ENCODE measurements at places on chromosomes 16 and 17.

GRCh38 chr17:7885367-7886226 is 3.0 kb upstream of the CHD3 start:
- DNase-seq, result peak; percentile 14

DNA sequence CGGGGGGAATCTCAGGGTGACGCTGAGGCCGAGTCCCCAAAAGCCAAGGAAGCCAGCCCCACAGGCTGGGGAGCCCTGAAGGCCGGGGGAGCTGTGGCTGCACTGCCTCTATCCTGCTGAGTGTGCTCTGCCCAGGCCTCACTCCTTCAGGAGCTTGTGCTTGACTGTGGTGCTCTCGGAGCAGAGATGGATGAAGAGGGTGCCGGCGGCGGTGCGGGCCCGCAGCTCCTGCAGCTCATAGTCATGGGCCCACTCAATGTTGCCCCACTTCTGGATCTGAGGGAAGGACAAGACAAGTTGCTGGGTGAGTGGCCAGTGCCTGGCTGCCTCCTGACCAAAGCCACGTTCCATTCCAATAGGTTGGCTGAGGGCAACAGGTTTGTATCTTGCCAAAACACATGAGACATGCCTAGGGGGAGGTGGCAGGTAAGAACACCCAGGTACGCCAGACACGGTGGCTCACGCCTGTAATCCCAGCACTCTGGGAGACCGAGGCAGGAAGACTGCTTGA is 20.5 kb downstream of the ATPAF2 start:
- no peak for DNase-seq

GRCh38 chr16:56145369-56145768 is 45.9 kb upstream of the GNAO1 start:
- no peak for DNase-seq

DNA sequence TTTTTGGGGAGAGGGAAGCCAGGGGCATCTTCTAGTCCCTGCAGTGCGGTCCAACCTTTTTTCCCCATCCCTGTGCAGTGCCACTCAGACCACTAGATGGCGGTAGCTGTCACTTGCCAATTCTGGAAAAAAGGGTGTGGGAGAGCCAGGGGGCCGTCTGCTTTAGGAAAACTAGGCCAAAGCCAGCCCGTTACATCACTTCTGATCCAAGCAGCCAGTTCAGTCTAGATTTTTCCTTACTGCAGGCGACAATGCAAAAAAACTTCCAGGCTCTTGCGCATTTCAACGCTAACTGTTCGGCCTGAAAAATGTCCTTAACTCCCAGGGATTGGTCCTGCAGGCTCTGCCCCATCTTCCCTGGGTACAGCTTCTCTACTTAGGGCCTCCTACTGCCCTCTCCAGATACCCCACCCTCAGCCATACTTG is 69.2 kb upstream of the CES5A start:
- peak; percentile 55 for DNase-seq

- no peak for DNase-seq
These were observed 125.5 kb upstream of the CACNG3 start for GRCh38 chr16:24130494-24131085.

- peak; percentile 97 for DNase-seq
These were observed 4.5 kb downstream of the ABCC3 start for GRCh38 chr17:50638966-50639713.

DNA sequence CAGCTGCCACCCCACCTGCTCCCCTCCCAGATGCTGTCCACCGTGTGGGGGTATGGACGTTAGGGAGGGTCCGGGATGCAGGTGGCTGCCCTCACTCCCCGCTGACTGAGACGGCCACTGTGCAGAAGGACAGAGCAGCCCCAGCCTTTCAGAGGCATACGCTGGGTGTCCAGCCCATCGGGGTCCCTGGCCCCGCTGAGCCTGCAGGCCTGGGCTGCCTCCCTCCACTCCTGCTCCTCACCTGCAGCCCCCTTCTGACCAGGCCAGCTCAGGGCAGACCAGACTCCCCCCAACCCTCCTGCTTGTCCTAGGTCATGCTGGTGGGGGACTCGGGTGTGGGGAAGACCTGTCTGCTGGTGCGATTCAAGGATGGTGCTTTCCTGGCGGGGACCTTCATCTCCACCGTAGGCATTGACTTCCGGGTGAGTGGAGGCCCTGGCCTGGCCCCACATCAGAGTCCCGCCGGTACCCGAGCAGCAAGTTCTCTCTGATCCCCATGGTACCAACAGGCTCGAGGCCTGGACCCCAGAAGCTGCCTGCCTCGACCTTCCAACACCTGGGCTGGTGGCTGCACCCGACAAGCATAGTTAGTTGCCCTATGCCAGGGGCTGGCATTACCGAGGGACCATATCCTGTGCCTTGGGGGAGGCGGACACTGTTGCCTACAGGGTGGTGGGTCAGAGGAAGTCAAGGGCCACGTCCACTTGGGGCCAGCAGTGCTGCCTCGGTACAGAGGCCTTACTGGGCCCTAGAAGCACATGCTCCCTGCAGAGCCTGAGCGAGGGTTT is 1.4 kb downstream of the RAB26 start:
- no peak for DNase-seq

DNA sequence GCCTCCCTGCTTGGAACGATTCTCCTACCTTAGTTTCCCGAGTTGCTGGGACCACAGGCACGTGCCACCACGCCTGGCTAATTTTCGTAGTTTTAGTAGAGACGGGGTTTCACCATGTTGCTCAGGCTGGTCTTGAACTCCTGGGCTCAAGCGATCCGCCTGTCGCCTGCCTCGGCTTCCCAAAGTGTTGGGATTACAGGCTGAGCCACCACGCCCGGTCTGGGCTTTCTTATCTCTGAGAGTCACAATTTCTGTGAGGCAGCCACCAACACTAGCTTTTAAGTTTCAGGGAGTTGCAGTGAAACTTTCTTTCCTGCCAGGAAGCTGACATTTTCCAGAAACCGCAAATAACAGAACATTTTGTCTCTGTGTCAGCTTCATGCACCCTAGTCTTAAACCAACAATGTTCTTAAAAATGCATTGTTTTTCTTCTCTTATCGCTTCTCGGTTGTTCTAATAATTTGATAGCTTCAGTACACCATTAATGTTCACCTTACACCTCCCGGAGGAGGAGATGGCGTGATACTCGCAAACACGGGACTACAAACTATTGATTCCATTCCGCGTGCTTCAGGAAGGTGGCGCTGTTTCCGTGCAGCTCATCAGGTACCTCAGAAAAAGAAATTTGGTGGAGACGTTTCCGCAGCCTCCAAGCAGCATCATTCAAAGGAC is 7.4 kb upstream of the DHRS7B start:
- peak; percentile 61 for DNase-seq

DNA sequence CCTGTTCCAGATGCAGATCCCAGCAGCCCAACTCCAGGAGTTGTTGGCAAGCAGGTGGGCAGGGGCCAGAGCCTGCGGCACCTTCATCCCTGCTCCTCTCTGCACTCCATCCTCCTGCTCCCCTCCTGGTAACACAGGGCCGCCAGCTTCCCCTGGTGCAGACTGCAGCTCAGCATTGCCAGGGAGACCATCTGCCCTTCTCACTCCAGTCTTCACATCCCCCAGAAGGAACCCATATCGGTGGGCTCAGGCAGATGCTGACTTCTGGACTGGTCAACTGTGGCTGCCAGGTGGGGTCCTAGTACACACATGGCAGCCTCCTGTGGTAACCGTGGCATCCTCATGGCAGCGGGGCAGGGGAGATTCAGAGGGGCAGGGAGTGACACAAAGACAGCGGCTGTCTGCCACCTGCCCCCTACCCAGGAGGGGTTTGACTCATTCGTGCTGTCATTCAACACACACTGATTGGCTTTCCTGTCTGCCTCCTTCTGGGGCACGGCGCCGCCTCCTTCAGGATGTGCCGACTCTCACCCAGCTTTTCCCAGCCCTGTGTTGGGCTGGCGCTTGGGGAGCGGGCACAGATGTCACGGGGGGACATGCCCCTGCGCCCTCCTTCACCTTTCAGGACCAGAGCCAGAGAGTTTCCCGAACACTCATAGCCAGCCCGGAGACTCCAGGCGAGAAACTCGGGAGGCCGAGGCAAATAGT is 120.9 kb downstream of the CMIP start:
- no peak for DNase-seq

- DNase-seq, result no peak
These were observed 4.7 kb upstream of the GPRC5C start for GRCh38 chr17:74427048-74427762.

DNA sequence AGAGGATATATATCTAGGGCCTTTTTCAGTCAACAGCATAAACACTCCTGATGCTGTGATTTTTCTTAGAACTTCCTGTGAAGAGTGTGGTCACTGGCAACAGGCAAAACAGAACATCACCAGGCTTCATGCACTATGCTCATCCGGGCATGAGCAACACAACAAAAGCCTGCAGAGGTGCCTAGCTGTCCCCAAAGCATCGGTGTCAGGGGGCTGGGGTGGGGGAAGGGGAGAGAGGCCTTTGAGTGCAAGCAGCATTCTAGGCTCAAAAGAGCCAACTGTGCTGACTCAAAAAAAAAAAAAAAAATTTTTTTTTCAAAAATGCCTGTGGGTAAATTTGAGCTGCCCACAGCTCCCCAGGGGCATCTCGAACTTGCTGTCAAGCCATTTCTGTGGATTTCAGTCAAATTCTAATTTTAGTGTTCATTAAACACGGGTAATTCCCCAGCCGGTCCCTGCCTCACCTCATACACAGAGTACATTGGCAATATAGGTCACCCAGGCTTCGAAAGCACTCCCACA is 194.6 kb upstream of the DYNLRB2 start:
- no peak for DNase-seq

GRCh38 chr16:88503374-88503770 is 50.3 kb downstream of the ZFPM1 start:
- DNase-seq, result peak; percentile 25

- DNase-seq, result peak; percentile 63
These were observed 7.8 kb upstream of the N4BP1 start for GRCh38 chr16:48617711-48618148.

DNA sequence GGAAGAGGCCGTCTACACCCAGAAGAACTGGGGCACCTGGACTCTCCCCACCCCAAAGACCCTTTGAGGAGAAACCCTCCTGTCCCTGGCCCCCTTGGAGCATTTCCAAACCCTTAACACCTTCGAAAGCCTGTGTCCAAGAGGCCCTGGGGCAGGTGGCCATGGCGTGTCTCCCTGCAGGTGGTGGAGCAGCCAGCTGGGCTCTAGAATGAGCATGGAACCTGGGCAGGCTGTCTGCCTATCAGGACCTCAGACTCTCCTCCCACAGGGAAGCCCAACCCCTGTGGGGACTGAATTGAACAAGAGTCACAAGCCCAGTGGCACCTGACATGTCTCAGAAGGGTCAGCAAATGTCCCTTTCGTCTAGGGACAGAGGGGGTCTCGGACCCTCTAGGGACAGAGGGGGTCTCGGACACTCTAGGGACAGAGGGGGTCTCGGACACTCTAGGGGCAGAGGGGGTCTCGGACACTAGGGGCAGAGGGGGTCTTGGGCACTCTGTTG is 8.4 kb downstream of the CBX4 start:
- DNase-seq, result no peak

- no peak for DNase-seq
These were observed 66.7 kb downstream of the MMD start for GRCh38 chr17:55354941-55355340.

DNA sequence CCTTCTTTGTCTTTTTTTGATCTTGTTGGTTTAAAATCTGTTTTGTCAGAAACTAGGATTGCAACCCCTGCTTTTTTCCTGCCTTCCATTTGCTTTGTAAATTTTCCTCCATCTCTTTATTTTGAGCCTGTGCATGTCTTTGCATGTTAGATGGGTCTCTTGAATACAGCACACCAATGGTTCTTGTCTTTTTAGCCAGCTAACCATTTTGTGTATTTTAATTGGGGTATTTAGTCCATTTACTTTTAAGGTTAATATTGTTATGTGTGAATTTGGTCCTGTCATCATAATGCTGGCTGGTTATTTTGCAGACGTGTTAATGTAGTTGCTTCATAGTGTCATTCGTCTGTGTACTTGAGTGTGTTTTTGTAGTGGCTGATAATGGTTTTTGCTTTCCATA is 26.2 kb downstream of the NFATC3 start:
- DNase-seq, result no peak

DNA sequence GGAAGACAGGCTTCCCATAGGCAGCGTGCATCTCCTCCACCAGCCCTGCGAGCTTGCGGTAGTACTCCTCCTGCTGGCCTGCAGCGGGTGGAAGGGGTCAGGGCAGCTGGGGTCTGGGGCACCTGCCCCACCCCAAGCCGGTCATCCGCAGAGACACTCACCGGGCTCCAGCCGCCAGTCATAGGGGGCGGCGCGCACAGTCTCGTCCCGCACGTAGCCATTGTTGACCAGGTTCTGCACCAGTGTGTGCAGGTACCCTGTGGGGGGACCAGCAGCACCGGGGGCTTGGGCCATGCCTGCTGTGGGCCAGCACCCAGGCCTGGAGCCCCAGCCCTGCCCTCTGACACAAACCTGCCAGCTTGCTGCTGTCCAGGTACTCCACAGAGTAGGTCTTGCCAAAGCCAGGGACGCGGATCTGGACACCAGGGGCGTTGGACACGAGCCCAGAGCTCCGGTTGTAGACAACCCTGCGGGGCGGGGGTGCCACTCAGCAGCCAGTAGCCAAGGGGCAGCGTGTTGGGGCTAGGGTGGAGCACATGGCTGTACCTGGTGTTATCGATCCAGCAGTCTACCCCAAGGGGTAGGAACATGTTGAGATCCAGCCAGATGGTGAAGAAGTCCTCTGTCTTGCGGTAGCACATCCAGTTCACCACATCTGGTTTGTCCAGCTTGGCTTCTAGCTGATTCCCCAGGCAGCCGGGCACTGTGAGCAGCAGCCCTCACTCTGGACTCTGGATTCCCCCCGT is 1.2 kb downstream of the LCAT start:
- DNase-seq, result no peak

- no peak for DNase-seq
These were observed 7.5 kb upstream of the SPPL2C start for GRCh38 chr17:45837187-45837586.

- peak; percentile 27 for DNase-seq
These were observed 60.5 kb downstream of the NF1 start for GRCh38 chr17:31155208-31155810.

GRCh38 chr17:8692916-8693315 is 51.7 kb downstream of the CCDC42 start:
- no peak for DNase-seq

GRCh38 chr16:27945233-27945973 is 118.1 kb downstream of the GSG1L start:
- no peak for DNase-seq

GRCh38 chr16:74169687-74170376 is 126.8 kb upstream of the PSMD7 start:
- DNase-seq, result peak; percentile 79

GRCh38 chr17:9941305-9941704 is 36.2 kb upstream of the RCVRN start:
- DNase-seq, result no peak

GRCh38 chr16:86042393-86042792 is 143.4 kb downstream of the IRF8 start:
- DNase-seq, result no peak

DNA sequence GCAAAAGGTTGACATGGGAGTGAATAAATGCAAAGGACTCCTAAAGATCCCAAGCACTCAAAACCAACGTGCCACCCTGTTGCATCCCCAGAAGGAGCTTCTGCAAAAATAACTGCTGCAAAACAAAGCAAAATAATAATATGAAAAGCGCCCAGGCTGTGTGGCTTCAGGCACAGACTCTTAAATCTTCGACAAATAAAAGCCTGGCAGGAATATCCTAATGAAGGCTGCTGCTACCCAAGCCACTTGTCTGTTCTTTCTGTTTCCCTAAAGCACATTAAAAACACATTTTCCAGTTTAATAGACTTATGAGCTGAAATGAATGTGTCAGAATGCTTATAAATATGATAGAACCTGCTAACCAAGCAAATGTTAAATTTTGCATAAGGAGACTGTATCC is 154.0 kb downstream of the SLC39A11 start:
- DNase-seq, result no peak

All from IMR-90 (cell line).